T1000 (cell line): ENCODE measurements at places on chromosomes 4 and X.

DNA sequence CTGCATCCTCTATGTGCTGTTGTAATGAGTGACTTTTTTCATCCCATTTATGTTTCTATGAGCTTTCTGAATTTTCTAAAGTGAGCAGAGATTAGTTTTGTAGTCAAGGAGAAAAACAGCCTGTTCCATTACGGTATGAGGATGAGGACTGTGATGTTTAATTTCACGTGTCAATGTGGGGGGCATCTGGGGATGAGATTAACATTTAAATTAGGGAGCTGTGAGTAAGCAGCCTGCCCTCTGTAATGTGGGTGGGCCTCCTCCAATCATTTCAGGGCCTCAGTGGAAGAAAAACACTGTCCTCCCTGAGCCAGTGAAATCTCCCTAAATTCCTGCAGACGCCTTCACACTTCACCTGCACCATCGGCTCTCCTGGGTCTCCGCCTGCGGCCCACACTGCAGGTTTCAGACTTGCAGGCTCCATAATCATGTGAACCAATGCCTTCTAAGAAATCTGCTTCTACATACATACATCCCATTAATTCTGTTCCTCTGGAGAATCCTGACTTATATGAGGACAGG, 121.7 kb downstream of the AFAP1 start:
- no peak for DNase-seq

DNA sequence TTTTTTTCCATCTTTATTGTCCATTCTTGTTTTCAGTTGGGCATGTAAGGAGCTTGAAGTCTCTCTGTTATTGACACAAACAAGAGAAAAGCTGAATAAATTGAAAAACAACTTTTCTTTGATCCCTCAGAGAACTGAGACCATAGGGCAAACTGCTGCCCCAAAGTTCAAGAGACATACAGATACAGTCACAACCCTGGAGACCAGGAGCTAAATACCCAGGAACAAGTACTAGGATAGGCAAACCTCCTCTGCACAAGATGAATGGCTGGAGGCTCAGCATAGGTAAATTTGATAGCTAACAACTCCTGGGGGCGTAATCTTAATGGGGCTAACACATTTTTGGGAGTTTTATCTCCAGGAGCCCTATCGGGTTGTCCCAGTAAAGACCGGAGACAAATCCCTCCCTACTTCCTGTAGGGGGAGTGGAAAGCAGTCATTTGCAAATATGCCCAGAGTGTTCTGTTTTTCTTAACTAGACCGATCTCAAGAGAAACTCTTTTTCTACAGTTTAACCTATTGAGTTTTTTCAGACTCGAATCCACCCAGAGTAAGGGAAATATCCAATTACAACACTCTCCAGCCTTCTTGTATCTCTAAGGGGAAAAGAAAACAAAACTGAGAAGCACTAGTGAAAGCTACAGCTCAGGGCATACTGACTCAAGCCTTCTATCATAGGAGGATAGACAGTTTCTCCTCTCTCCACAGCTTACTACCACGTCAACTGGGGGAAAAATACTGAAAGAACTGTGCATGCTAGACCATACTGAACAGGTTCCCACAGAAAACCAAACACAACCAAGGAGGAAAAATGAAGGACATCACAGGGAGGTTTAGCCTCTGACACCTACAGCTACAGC, 23.1 kb downstream of the MAGEA8 start:
- no peak for DNase-seq

DNA sequence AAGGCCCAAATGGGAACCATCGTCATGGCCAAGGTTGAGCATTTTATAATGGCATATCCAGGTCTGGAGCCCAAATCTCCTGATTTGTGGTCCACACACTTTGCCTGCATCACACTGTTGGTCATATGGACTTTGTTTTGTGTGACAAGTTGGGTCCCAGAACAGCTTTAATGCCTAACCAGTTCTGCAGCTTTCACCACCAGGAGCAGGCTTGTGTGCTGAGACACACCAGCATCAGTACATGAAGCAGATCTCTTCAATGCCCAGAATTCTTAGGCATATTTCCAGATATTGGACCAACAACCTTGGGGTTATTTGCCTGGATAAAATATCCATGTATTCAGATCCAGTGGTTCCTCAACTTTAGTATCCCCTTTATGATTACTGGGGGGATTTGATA, 371.3 kb downstream of the FBXW7 start:
- DNase-seq = no peak

- no peak for DNase-seq
These were observed 132.5 kb downstream of the ARHGAP6 start for GRCh38 chrX:11533199-11533651.

DNA sequence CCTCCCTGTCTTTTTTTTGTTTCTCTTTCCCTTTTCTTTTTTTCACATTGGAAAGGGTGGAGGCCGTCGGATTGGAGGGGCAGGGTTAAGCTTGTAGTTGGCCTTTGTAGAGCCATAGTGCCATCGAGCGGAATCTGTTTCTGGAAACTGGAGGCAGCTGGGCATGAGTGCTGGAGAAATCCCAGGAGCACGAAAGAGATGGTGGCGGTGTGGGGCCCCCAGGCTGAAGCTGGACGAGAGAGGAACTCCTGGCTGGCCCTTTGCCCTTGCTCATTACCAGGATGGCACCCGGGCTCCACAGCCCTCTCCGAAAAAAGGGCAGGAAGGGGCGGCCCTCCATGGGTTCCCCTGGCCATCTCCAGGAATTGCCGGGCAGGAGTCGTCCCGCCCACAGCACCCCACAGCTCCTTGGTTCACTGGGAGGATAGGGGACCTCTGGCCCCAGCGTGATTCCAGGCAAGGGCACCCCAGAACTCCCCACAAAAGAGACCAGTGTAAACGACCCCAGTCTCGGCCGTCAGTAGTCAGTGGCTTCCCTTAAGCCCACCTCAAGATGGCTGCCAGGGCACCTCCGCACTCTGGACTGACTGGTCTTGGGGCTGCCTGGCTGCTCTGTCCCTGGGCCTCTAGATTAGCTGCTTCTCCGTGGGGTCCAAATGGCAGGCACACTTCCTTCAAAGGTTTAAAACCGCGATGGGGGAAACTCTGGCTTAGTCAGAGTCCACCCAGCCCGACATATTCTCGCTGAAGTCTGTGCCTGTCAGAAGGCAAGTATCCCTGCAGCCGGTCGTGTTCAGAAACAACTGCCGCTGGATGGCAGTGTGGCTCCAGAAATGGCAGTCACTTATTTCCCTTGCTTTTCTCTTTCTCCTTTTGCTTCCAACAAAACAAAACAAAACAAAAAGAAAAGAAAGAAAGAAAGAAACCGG, 74.1 kb downstream of the NBDY start:
- DNase-seq = no peak

DNA sequence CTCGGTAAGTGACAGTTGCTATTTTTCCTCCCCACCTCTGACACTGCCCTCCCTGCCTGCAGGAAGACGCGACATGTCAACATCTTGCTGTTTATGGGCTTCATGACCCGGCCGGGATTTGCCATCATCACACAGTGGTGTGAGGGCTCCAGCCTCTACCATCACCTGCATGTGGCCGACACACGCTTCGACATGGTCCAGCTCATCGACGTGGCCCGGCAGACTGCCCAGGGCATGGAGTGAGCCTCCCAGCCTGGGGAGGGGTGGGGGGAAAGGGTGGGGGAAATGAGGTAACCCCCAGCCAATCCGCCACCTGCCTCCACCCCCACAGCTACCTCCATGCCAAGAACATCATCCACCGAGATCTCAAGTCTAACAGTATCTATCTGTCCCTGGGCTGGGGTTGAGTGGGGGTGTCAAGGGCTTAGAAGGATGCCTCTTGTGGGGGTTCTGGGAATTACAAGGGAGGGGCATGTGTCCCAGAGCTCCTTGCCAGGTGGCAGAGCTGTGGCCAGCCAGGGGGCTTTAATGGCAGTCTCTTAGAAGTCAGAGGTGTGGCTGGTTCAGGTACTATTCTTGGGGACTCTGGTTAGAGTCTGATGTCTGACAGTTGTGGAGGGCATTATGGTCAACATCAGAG, 7.8 kb downstream of the ARAF start:
- DNase-seq = no peak

DNA sequence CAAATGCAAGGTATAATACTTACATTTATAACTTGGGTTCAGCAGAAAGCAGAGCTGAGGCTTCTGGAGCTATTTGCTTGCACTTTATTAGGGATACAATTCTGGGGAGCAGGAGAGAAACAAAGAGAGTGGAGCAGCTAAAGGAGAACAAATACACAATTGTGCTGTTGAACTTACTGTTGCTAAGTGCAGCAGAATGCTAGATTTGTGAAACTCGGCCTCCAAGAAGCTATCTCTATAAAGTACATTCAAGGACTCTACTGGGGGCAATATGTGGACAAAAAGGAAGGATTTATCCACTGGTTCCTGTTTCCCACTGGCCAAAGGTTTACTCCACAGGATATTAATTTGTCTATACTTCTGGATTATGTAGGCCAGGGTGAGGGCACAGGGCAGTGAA, 86.8 kb downstream of the PPP1R2C start:
- no peak for DNase-seq

- no peak for DNase-seq
These were observed 53.4 kb downstream of the FAT4 start for GRCh38 chr4:125368146-125368545.

DNA sequence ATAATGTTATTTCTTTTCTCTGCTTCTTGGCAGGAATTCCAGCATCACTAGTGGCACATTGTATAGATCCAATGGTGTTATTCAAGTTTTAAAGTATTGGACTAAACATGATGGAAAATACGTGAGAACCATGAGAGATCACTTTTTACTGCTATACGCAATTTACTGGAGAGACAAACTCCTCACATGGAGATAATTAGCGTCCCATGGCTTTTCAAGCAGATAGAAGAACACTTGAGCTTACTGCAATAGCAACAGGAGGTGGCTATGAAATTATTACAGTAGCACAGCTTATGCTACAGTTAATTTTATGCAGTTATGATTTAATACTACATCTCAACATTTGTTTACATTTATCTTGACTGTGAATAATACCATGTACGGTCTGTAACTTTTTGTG, 11.9 kb upstream of the TMEM185A start:
- no peak for DNase-seq

- DNase-seq = no peak
These were observed 15.4 kb upstream of the AFP start for GRCh38 chr4:73420615-73421014.

DNA sequence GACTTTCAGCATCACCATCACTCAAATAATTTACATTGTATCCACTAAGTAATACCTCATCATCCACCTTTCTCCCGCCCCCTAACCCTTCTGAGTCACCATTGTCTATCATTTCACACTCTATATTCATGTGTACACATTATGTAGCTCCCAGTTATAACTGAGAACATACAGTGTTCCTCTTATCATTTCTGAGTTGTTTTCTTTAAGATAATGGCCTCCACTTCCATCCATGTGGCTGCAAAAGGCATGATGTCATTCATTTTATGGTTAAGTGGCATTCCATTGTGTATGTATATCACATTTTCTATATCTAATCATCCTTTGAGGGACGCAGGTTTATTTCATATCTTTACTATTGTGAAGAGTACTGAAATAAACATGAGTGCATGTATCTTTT, 14.6 kb upstream of the NDST4 start:
- DNase-seq = no peak

DNA sequence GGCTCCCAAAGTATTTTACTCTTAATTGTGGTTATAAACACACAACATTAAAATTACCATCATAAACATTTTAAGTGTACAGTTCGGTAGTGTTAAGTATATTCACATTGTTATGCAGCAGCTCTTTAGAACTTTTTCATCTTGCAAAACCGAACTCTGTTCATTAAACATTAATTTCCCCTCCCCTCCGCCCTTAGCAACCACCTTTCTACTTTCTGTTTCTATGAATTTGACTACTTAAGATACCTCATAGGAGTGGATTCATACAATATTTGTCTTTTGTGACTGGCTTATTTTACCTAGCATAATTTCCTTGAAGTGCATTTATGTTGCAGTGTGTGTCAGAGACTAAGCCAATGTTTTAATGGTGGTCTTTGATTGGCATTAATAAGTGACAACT, 32.6 kb downstream of the IL13RA1 start:
- no peak for DNase-seq

- DNase-seq = no peak
These were observed 27.8 kb downstream of the ELF4 start for GRCh38 chrX:130082244-130083106.

DNA sequence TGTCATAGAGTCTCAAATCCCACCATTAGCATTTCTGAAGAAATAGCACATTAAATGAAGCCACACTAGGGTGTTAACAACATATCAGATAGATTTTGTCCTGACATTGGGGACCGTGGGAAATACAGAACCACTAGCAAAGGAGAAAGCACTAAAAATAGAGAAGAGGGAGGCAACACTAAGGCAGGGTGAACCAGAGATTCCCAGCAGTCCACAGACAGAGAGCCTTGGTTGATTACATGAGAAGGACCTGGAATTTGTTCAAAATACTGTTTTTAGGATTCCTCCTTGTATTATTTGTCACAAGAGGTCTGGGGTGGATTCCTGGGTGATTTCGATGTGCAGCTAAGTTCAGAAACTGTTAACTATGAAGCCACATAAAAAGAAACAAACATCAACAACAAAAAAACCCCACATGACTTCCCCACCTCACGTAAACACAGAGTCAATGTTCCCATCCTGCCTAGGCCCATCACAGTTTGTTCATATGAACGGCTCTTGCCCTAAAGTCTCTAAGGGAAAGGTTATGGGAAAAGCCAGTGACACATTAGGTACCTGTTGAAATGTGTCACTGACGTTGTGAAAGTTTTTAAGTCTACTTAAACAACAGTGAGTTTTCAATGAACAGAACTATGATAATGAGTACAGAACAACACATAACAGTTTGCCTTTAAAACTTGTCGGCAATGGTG, 23.6 kb upstream of the GRSF1 start:
- no peak for DNase-seq

GRCh38 chr4:142615324-142615665, 230.8 kb downstream of the INPP4B start:
- no peak for DNase-seq

GRCh38 chrX:93319609-93320008, 353.8 kb downstream of the NAP1L3 start:
- DNase-seq = no peak

DNA sequence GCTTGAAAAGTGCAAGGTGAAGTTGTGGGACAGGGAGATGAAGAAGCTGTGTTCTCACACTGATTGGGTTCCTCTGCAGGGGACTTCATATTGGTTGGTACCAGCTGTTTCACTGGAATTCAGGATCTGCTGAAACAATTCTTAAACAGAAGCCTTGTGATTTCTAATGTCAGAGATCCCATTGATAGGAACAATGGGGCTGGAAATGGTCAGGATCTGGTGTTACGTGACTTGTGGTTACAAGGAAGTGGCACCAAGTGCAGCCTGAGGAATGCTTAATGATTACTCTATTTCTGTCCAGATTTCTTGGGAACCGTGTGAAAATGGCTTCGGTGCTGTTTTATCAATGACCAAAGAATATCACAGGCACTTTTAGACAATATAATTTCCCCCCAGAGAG, 68.1 kb downstream of the MOSPD2 start:
- DNase-seq = no peak

DNA sequence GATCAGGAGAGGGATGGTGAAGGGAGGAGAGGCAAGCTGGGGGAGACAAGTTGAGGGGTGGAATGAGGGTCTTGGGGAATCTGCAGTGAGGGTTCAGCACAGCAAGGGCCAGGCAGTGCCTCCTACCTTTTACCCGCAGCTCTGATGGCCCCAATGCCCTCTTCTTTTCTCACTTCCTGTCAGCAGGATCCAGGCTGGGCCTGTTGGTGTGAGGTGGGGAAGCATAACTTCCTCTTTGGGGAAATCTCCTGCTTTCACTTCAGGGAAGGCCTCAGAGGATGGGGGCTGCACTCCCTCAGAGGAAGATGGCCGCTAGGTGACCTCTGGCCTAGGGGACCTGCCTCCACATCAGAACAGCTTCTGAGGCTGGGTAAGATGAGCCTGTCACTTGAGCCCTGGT, 36.5 kb downstream of the EFNB1 start:
- no peak for DNase-seq

- DNase-seq = no peak
These were observed 571.1 kb upstream of the DIPK2B start for GRCh38 chrX:45771560-45772340.
